ENCODE measurements at places on chromosomes 7 and 10.

- no peak for DNase-seq
Observed at GRCh38 chr10:128855618-128856428, 611.2 kb upstream of the MGMT start.

GRCh38 chr7:64946772-64947171 lies 43.7 kb downstream of the ZNF273 start:
- DNase-seq: no peak

DNA sequence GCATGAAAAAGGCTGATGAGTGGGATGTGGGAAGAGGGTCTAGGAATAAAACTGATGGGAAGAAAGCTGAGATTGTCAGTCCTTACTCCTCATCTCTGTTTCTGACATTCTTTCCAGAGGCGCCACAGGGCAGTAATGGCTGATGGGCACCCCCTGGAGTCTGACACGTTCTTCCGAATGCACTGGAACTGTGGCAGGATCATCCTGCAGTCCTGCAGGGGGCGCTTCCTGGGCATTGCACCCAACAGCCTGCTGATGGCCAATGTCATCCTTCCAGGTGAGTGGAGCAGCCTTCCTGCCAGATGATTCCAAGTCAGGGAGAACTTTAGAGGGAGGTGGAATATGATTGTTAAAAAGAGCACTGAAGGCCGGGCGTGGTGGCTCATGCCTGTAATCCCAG lies 4.8 kb downstream of the FSCN3 start:
- no peak for DNase-seq

DNA sequence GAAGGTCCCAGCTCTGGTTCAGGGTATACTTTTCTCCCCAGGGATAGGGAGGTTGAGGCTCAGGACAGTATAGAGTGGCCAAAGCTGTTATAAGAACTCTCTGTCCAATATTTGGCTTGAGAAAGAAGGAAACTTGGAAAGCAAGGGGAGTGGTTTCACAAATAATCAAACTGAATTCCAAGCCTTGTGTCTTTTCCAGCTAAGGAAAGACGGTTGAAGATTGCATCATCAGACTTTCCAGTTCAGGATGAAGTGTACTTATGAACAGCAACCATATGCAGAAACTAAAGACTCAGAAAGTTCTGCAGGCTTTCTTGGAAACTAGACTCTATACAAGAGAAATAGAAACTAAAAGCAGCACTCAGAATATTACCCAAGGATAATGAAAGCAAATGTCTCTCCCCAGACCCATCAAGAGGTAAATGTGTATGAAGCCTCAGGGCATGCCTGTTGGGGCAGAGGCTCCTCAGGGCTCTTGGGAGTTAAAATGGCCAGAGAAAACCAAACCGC lies 46.4 kb downstream of the RAMP3 start:
- peak; percentile 26 for DNase-seq

- DNase-seq: no peak
Observed at GRCh38 chr10:22550732-22551131, 163.6 kb downstream of the PIP4K2A start.

GRCh38 chr7:120091807-120092206 lies 181.2 kb upstream of the KCND2 start:
- no peak for DNase-seq

GRCh38 chr7:137538361-137538762 lies 194.8 kb upstream of the PTN start:
- DNase-seq: peak; percentile 35

- DNase-seq: no peak
Observed at GRCh38 chr10:45646384-45647050, 26.1 kb downstream of the ZFAND4 start.

- no peak for DNase-seq
Observed at GRCh38 chr7:117888627-117889026, 15.4 kb upstream of the CTTNBP2 start.

- DNase-seq: no peak
Observed at GRCh38 chr10:58982470-58983239, 193.8 kb upstream of the PHYHIPL start.

DNA sequence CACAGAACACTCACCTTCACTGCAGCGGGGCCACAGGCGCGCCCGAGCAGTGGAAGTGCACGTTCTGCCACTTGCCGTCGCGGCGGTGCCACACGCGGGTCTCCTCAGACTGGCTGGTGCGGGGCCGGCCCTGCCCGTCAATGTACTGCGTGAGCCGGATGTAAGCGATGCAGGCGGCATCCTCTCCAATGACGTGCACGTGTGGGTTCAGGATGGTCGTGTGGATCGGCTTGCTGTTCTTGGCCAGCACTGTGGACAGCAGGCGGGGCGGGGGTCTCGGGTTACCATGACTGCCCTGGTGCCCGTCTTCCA lies 19.2 kb downstream of the YKT6 start:
- no peak for DNase-seq

- no peak for DNase-seq
Observed at GRCh38 chr7:105199386-105199785, 185.4 kb downstream of the KMT2E start.

Measured in mammary epithelial cell (primary cell).